Smooth muscle cell of the pulmonary artery (primary cell): ENCODE measurements at places on chromosomes 1 and 21. TPM values are rescaled to one million over a fixed set of nuclear protein-coding genes. Genes with fewer than 3 reads are reported as not detected.

Gene CPTP
- 14.2 and 14.7 TPM in 2 replicates for total RNA-seq

Gene GJA8
- total RNA-seq, result not detected in 2 replicates

Gene MSH4
- total RNA-seq, result 0.33 and 0.52 TPM in 2 replicates

Gene WNT3A
- not detected in 2 replicates for total RNA-seq

Gene A3GALT2
- total RNA-seq, result not detected in 2 replicates

Gene VASH2
- total RNA-seq, result 0.03 and 0.26 TPM in 2 replicates

Gene CRYAA
- total RNA-seq, result not detected in 2 replicates

Gene KCNJ6
- total RNA-seq, result 0.20 and 1.3 TPM in 2 replicates

Gene GUCA2B
- not detected in 2 replicates for total RNA-seq

Gene MAP10
- 0.85 and 1.2 TPM in 2 replicates for total RNA-seq

Gene KMO
- 0.03 and 0.33 TPM in 2 replicates for total RNA-seq

Gene RGS2
- 48.1 and 88.0 TPM in 2 replicates for total RNA-seq

Gene NR1I3
- not detected in 2 replicates for total RNA-seq

Gene TTC34
- 0.20 and 0.33 TPM in 2 replicates for total RNA-seq

Gene TMEM200B
- 4.3 and 12.2 TPM in 2 replicates for total RNA-seq

Gene CFHR5
- total RNA-seq, result not detected in 2 replicates

Gene PTPRC
- 0.03 and 0.39 TPM in 2 replicates for total RNA-seq

Gene LZIC
- total RNA-seq, result 28.8 and 32.4 TPM in 2 replicates

Gene KRTAP10-10
- total RNA-seq, result not detected in 2 replicates

Gene DOCK7
- total RNA-seq, result 194 and 198 TPM in 2 replicates

Gene ATP1A4
- total RNA-seq, result not detected in 2 replicates

Gene IFI44L
- 3.8 and 6.5 TPM in 2 replicates for total RNA-seq

Gene OR2T29
- total RNA-seq, result not detected in 2 replicates

Gene CFHR3
- not detected in 2 replicates for total RNA-seq

Gene AMY1A
- total RNA-seq, result not detected in 2 replicates

Gene S100A8
- total RNA-seq, result not detected in 2 replicates

Gene BLACAT1
- total RNA-seq, result under 0.01 and 0.07 TPM in 2 replicates

Gene KANK4
- 0.07 and 5.3 TPM in 2 replicates for total RNA-seq

Gene GCSAML
- total RNA-seq, result 0.13 TPM in 1 of 2 replicates, not detected in the other

Gene FCRL4
- total RNA-seq, result not detected in 2 replicates

Gene PTAFR
- 0.03 and 0.07 TPM in 2 replicates for total RNA-seq

Gene AMY2A
- total RNA-seq, result not detected in 2 replicates

Gene ADAMTS4
- total RNA-seq, result 2.1 and 14.7 TPM in 2 replicates

Gene REN
- total RNA-seq, result not detected in 2 replicates

Gene C8B
- not detected in 2 replicates for total RNA-seq

Gene MMP23B
- total RNA-seq, result 3.8 and 8.2 TPM in 2 replicates

Gene GSTM5
- 4.1 and 5.0 TPM in 2 replicates for total RNA-seq

Gene MATN1
- 0.20 TPM in 1 of 2 replicates, not detected in the other for total RNA-seq

Gene CHIA
- total RNA-seq, result not detected in 2 replicates

Gene GBP3
- total RNA-seq, result 12.1 and 19.3 TPM in 2 replicates

Gene FCRL6
- not detected in 2 replicates for total RNA-seq

Gene PERM1
- 1.5 and 2.5 TPM in 2 replicates for total RNA-seq

Gene TACSTD2
- total RNA-seq, result 0.13 and 0.26 TPM in 2 replicates

Gene GRIK3
- total RNA-seq, result not detected in 2 replicates

Gene LDLRAD2
- 0.13 TPM in 1 of 2 replicates, not detected in the other for total RNA-seq

Gene RGS4
- 792 and 809 TPM in 2 replicates for total RNA-seq

Gene HSD3B2
- not detected in 2 replicates for total RNA-seq
